ENCODE measurements at places on chromosomes 1 and 21.

DNA sequence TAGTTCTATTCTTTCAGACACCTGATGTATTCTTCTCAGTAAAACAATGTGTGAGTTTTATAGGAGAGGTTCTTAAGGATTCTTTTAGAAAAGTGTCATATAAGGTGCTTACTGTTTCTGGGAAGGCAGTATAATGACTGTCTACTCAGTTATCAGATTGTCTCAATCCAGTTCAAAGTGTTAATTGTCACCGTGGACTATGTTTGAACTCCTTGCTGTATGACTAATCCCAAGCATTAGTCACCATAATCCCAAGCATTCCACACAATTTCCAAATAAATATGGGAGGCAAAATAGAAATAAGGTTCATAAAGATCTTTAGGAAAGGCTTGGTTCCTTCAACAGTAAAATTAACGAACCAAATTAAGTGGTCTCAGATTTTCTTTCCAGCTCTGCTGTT lies 342.1 kb upstream of the NR5A2 start:
- DNase-seq = no peak

DNA sequence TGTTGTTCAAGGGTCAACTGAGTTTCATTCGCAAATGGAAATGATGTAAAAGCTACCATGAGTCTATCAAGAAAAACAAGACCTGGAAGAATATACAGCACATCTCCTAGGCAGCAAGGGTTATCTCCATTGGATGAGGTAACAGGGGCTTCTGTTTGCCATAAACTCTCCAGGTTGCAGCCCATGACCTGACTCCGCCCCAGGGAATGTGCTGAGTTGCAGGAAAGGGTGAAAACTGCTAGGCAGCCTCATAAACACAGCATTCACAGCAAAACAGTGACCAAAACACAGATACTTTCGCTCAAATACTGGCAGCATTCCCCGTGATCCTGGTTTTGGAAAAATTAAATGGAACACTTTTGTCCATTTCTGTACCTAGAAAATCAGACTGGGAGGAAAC lies 20.2 kb upstream of the ACTA1 start:
- DNase-seq = no peak

DNA sequence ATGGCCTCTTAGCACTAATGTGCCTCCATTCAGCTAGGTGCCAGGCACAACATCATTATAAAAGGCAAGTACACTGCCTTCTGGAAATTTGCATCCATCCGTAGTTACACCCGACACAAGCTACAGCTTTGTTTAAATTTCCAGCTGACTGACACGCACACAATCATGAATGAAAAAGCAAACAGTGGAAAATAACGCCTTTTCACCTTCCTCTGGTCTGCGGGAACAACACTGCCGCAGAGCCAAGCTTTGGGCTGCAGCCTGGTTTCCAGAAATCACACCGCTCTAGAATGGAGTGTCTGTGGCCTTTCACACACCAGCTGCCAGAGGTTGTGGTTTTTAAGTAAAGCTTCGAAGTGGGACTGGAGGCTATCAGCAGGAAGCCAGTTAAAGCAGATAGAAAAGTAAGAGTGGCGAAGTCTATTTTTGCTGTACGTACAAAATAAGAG lies 142.8 kb upstream of the COA6 start:
- no peak for DNase-seq

DNA sequence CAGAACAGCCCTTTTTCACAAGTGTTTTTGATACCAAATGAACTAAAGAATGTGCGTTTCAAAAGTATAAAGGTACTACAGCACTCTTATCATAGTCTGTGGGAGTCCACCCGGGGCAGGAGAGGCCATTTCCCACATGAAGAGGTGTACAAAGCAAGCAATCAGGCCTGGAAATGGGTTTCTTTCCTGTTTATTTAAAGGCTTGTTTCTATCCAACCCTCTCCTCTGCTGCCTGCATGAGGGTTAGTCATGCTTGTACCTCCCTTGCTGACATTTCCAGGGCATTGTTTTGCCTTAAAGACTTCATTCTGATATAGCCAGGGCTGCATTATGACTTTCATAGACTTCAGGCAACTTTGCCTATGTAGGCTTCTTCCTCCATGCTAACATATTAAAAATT lies 11.6 kb downstream of the SELP start:
- DNase-seq = no peak

GRCh38 chr1:51523931-51524330 lies 4.9 kb upstream of the EPS15 start:
- no peak for DNase-seq
